Mucosa of descending colon (tissue), 3 donors: ENCODE measurements at places on chromosomes 5 and 9. TPM values are rescaled to one million over a fixed set of nuclear protein-coding genes. Genes with fewer than 3 reads are reported as not detected.

Gene EGFLAM
- total RNA-seq: 2.1 TPM

Gene UBE2B
- 89.5 TPM for total RNA-seq

Gene CCDC69
- total RNA-seq: 190 TPM

Gene NEUROG1
- total RNA-seq: not detected

Gene MAP1B
- 20.9 TPM for total RNA-seq

Gene LEAP2
- total RNA-seq: 3.8 TPM

Gene KIF12
- 13.6 TPM for total RNA-seq

Gene SOWAHA
- 44.5 TPM for total RNA-seq

Gene MELK
- 4.5 TPM for total RNA-seq

Gene ACTBL2
- not detected for total RNA-seq

Gene UBE2D2
- total RNA-seq: 145 TPM

Gene SOX30
- 0.29 TPM for total RNA-seq

GRCh38 chr5:98839469-98840383, 66.3 kb downstream of the RGMB start:
- peak; percentile 35 for DNase-seq

- no peak for DNase-seq
Observed at GRCh38 chr5:109987970-109988369, 298.2 kb downstream of the MAN2A1 start.

- DNase-seq: no peak
Observed at GRCh38 chr9:90793729-90794128, 7.9 kb upstream of the SYK start.

GRCh38 chr9:18596920-18597319, 123.0 kb downstream of the ADAMTSL1 start:
- DNase-seq: no peak

- no peak for DNase-seq
Observed at GRCh38 chr5:56282216-56282615, 49.1 kb upstream of the ANKRD55 start.

DNA sequence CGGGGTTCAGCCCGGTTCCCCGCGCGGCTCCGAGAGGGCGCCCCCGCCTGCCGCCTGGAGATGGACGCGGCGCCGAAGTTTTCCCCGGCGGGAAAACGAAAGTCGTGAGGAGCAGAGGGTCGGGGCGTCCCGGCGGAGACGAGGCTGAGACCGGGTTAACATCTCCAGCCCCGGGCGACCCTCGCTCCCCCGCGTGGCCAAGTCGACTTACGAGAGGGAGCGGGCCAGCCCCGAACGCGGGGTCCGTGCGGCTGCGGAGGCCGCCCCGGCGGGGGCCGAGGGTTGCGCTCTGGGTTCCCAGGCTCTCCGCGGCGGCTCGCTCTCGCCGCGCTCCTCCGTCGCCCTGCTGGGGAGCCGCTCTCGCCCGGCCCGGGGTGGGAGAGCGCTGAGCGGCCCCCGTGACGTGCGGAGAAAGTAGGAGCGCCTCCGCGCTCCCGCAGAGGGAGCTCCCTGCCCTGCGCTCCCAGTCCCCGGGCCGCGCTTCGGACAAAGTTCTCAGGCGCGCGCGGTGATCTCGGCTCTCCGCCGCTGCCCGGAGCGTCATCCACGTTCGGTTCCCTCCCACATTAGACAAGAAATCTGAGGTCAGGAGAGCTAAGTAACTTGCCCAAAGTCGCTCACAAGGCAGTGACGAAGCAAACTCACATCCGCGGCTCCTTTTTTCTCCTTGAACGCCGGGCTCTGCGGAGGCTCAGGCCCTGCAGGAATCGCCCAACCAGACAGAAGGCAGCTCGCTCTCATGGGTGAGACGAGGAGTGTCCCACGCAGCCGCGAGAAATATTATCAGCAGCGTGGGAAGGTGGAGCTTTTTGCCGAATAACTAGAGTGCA, 1.2 kb upstream of the GCNT4 start:
- DNase-seq: peak; percentile 71

DNA sequence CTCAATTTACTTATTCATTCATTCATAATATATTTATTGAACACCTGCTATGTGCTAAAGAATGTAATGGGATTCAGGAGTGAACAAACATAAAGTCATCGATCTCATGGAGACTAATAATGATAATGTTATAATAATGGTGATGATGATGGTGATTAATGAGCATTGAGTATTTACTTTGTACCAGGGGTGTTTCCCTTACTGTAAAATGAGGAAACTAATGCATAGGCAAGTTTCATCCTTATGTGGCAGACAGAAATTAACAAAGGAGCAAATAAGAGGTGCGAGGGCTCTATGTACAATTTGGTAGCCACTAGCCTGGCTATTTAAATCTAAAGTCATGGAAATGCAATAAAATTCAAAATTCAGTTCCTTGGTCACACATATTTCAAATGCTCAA, 11.1 kb upstream of the LCP2 start:
- no peak for DNase-seq

GRCh38 chr5:122286541-122286940, 25.5 kb upstream of the SNCAIP start:
- DNase-seq: no peak

- no peak for DNase-seq
Observed at GRCh38 chr5:133196441-133197085, 144.8 kb downstream of the HSPA4 start.

DNA sequence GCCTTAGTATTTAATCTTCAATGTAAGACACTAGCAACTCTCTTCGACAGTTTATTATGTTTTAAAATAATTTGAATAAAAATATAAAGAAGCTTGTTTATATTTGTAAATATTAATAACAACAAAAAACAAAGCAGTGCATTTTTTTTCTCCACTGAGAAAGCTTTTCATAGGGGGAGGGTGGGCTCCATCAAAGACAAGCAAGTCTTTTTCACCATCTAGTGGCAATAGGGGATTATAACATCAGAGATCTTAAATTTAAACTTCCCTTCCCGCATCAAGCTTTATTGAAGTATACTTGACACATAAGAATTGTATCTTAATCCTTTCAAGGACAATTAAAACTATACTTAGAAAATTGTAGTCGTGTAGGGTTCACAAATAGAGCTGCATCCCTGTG, 9.3 kb upstream of the OR13F1 start:
- DNase-seq: no peak

DNA sequence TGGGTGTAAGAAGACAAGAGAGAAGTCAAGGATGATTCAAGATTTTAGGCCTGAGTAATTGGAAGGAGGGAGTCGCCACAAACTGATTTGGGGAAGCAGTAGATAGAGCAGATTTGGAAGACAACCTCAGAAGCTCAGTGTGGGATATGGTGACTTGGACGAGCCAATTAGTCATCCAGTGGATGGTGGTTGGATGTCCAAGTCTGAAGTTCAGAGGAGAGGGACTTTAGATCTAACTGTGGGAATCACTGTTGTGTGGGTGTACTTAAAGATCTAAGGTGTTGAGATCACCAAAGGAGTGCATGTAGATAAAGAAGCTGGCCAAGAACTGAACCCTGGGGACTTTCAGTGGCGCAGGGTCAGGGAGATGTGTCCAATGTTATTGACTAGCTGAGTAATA, 2.2 kb downstream of the IDNK start:
- DNase-seq: no peak

- no peak for DNase-seq
Observed at GRCh38 chr9:93100276-93100636, 4.2 kb downstream of the CARD19 start.

DNA sequence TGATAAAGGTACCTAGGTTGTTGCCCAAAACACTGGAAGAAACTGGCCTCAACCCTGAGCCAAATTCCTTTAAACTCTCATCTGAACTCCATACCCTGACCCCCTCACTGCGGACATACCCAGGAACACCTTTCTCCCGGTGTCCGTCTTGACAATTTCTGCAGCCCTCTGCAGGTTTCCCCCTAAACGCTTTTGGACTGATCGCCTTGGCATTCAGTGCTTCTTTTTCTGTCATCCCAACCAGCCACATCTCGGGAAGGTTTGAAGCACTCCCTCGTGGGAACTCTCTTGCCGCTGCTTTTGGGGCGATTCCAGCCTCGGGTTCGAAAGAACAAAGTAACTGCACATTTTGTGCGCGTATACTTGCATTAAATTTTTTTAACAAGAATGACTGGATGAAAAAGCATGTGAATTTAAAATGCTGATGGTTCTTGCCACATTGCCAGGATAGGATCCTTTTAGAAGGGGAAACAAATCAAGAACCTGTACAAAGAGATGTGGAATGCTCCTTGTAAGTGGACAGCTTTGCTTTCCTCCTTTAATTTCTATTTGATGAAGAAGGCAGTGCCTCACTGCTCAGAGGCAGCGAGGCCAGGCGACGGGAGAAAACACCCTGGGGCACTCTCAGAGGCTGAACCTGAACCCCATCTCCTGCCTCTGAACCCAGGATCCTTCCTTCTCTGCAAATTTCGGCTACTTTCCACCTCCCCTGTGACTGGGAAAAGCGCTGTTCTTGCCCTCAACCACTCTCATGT, 615 bp downstream of the PSMD5 start:
- DNase-seq: no peak

GRCh38 chr9:132882616-132883015, 3.9 kb downstream of the SPACA9 start:
- no peak for DNase-seq

- no peak for DNase-seq
Observed at GRCh38 chr5:95842854-95843544, 20.5 kb upstream of the GLRX start.

- peak; percentile 66 for DNase-seq
Observed at GRCh38 chr9:107749787-107750444, 260.3 kb upstream of the KLF4 start.

GRCh38 chr5:141567513-141568117, 51.2 kb downstream of the DIAPH1 start:
- DNase-seq: no peak

GRCh38 chr9:135878528-135879236, 28.7 kb downstream of the CAMSAP1 start:
- DNase-seq: no peak

DNA sequence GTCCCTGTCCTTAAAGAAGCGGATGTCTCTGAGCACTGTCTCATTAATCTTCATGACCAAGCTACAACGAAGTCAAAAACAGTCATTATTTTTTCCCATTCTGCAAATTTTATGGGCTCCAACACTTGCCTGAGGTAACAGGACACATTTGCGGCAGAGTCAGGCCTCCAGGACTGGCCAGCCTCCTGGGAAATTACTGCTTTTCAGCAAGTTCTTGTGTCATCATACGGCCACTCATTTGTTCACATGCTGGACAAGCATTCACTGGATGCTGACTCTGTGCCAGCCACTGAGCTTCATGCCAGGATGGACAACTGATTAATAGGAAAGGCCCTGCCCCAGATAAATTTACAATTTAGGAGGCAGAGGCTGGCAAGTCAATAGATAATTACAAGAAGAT, 305.7 kb downstream of the ACTL7B start:
- DNase-seq: no peak

DNA sequence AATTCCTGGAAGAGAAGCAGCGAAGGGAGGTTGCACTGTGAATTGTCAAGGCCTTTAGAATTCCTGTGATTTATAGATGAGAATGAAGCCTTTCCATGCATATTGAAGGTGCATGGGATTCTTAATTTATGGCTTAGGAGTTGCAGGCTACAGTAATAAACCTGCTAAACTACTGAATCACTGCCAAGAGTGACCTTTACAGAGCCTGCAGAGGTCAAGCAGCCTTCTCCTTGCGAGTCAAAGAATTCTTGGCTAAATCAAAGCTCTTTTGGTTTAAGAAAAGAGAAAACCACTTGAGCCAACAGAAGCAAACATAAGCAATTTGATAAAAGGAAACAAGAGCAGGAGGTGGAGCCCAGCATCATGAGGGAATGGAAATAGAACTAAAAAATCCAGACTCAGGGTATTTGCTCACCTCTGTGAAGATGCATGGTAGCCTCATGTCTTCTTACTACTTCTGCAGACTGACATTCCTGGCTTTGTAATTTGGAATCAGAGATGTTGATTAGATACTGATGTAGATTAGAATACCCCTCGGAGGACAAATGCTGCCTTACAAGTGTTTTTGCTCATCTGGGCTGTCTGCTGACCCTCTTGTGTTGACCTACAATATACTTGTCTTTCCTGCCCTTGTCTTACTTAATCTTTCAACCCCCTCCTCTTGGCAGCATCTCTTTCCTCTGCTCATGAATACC, 90.3 kb upstream of the IFNK start:
- DNase-seq: no peak
